CD4-positive, alpha-beta T cell treated with Interleukin-10 for 1 hour (primary cell): ENCODE measurements at places on chromosomes 3 and 15.

DNA sequence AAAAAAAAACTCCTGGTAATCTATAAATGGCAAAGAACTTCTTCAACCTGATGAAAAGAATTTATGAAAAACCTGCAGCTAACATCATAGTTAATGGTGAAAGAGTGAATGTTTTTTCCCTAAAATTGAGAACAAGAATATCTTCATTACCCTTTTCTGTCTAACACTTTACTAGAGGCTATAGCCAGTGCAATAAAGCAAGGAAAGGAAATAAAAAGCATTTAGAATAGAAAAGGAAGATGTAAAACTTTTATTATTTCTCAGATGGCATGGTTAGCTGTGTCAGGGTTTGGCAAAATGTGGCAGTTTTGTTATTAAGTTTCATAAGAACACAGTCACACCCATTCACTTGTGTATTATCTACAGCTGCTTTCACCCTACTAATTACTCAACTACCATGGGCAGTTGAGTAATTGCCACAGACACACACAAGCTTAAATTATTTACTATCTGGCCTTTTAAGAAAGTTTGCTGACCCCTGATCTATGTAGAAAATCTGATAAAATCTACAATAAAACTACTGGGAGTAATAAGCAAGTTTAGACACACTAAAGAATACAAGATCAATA lies 465.1 kb downstream of the MAGI1 start:
- no peak for DNase-seq

DNA sequence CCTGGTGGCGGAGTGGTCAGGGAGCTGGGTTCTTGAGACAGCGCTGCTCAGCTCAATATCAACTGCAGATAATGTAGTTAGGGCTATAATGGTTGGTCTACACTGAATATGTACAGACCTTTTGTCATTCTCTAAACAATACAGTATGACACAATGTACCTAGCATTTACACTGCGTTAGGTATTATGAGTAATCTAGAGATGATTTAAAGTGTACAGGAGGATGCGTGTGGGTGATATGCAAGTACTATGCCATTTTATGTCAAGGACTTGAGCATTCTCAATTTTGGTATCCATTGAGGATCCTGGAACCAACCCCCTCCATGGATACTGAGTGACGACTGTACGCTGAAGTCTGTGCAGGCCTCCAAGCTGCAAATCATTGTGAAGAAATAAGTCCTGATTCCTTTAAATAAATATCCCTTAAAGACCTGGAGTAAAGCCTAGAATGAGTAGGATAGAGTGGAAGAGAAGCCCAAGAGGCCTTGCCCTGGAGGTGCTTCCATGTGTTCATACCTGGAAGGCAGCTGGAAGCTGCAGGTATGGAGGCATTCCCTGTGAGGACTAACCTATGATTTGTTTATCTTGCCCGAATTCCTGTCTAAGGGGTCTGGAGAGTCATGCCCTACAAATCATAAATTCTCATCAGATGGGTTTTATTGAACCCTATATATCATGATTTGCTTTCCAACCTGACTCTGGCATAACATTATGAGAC lies 15.7 kb upstream of the RTP1 start:
- DNase-seq = no peak

GRCh38 chr15:78452485-78452884 lies 14.5 kb downstream of the IREB2 start:
- no peak for DNase-seq

- no peak for DNase-seq
Observed at GRCh38 chr3:12969486-12969885, 103.7 kb downstream of the IQSEC1 start.

DNA sequence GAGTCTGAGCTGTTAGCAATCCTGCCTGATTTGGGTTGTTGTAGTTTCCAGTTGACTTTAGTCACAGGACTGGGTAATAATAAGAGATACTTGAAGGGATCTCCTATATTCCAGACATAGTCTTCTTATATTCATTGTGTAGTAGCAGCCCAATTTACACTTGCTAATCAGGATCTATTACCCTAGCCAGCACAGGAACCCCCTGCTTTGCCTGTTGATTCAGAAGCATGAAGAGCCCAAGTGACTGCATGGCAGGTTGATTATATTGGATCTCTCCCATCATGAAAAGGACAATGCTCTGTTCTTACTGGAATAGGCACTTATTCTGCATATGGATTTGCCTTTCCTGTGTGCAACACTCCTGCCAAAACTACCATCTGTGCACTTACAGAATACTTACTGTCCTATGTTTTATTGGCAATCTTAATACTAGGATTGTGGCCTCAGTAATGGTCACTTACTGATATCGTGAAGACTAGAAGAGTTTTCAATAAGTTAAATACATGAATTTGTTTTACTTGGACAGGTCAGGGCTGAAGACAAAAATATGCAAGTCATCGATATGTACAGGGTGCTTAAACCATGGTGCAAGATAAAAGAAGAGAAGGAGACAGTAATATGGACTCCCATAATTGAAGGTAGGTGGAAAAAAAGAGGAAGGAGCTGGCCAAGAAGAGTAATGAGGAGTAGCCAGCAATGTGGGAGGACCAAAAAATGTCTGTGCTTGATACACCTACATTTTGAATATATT lies 304.1 kb downstream of the MCTP2 start:
- no peak for DNase-seq

- DNase-seq = no peak
Observed at GRCh38 chr3:10518506-10519150, 13.2 kb upstream of the ATP2B2 start.

GRCh38 chr15:67731112-67731721 lies 94.1 kb upstream of the SKOR1 start:
- no peak for DNase-seq
